Activated T-cell treated with anti-CD3 and anti-CD28 coated beads for 1 hour (primary cell): ENCODE measurements at places on chromosomes 11 and 22.

DNA sequence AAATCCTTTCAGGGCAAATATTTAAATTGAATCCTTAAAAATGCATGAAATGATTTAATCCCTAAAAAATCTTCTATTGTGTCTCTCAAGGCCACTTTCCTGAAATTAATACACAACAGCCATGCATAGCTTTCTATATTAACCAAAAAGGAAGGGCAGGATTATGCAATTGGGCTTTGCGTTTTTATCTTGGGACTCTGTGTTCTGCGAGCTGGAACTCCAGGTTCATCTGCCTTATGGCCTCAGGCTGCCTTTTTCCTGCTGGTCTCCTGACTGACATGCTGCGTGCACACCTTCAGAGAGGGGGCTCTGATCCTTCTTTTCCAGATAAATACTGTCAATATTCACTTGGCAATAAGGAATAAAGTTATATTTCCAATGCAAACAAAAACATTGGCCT, 141.7 kb upstream of the GRIA4 start:
- no peak for DNase-seq

DNA sequence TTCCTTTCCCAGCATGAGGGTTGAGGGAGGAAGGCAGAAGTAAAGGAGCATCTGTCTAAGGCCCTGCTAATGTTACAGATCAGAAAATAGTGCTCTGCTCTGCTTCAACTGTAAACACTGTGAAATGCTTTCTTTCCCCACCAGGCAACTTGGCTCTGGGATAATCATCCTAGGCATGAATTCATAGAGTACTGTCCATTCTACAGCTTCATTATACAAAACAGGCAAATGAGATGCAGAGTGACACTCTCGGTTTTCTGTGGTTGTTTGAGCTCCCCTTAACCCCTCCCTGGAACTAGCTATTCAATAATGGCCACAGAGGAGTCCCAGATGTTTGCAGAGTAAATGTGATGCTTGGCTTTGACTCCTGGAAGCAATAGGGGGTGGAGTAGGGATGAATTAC, 184.3 kb upstream of the CTSC start:
- DNase-seq: no peak

GRCh38 chr11:9201372-9202162, 63.6 kb downstream of the DENND5A start:
- DNase-seq: no peak

- no peak for DNase-seq
These were observed 991.6 kb downstream of the BRD1 start for GRCh38 chr22:48835857-48836672.

DNA sequence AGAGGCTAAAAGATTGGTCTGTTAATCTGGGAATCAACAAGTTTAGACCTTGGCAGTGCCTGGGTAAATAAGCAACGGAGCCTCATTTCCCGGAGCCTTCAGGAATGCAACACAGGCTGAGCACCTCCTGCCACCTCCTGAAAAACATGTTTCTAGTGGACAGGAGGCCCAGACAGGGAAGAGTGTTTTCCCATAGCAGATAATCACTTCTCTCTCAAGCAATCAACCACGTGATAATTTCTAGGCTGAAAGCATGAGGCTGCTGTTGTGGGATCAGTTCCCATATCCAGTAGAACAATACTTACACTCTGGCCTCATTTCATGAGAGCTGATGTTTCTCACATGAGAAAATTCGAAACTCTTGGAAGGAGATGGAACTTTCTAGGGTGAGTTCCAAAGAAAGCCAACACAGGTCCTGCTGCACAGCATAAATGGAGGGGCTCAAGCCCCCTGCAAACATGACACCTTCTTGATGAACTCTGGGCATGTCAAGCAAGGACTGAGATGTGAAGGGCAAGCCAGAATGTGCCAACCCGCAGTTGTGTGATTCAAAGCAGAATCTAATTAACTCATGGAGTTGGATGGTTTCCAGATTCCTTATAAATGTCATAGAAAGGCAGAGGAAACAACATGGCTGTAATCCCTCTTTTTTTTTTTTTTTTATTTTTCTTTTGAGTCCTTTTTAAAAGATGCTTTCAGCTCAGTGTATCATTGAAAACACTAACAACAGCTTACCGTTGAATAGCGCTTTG, 228.5 kb upstream of the SESN3 start:
- DNase-seq: no peak
